ENCODE measurements at places on chromosomes 12 and 14. TPM values are rescaled to one million over a fixed set of nuclear protein-coding genes. Genes with fewer than 3 reads are reported as not detected.

TAS2R13 gene
- total RNA-seq: not detected

LHX5 gene
- total RNA-seq: 0.07 TPM

NGB gene
- total RNA-seq: not detected

ERP27 gene
- total RNA-seq: not detected

OR4N2 gene
- total RNA-seq: not detected

TDRD9 gene
- 0.14 TPM for total RNA-seq

PLEKHH1 gene
- 3.1 TPM for total RNA-seq

TRIM9 gene
- total RNA-seq: 15.6 TPM

NRDE2 gene
- 7.3 TPM for total RNA-seq

PRR13 gene
- total RNA-seq: 260 TPM

POTEM gene
- not detected for total RNA-seq

Measured in A549 treated with GW870086 at 1 μM for 4 hours (cell line).